ENCODE measurements at places on chromosomes 11 and 22. TPM values are rescaled to one million over a fixed set of nuclear protein-coding genes. Genes with fewer than 3 reads are reported as not detected.

SHISA8 gene
- total RNA-seq: 2.3 TPM

DNA sequence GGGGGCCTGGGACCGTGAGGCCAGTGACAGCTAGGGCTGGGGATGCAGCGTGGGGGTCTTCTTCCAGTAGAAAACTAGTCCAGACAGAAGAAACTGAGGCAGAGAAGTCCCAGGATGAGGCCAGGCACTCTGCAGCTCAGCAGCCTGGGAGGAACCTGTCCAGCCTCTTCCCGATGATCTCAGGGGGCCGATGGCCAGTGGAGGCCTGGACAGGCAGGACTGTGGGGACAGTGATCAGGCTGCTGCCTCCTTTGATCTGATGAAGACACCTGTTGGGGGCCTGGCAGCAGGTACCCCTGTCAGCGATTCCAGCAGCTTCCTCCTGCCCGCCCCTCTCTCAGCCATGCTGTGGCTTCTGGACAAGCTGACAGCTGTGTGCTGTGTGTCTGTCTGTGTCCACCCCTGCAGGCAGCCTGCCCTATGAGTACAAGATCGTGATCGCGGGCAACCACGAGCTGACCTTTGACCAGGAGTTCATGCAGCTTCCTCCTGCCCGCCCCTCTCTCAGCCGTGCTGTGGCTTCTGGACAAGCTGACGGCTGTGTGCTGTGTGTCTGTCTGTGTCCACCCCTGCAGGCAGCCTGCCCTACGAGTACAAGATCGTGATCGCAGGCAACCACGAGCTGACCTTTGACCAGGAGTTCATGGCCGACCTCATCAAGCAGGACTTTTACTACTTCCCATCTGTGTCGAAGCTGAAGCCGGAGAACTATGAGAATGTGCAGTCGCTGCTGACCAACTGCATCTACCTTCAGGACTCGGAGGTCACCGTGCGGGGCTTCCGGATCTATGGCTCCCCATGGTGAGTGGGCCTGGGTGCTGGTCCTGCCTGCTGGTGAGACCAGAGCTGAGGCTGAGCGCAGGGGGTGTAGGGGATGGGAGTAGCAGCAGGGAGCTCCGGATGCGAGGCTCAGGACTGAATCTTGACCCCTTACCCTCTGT, 62.6 kb downstream of the MPPED1 start:
- no peak for DNase-seq

DNA sequence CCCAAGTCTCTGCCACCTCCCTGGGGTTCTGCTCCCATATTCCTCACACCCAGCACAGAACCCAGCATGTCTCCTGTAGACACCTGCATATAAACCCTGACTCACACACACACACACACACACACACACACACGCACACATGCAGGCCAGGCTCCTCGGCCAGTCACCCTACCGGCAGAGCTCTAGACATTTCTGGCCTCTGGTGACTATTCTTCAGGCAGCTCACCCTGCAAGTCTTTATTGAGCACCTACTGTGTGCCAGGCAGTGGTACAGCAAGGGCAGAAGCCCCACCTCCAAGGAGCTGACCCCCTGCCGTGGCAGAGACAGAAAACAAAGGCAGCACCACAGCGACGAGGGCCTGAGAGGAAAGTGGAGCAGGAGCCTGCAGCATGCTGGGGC, 50.3 kb downstream of the CDKN1C start:
- no peak for DNase-seq

GRCh38 chr22:49863931-49864330, 10.3 kb downstream of the ZBED4 start:
- DNase-seq: no peak

DNA sequence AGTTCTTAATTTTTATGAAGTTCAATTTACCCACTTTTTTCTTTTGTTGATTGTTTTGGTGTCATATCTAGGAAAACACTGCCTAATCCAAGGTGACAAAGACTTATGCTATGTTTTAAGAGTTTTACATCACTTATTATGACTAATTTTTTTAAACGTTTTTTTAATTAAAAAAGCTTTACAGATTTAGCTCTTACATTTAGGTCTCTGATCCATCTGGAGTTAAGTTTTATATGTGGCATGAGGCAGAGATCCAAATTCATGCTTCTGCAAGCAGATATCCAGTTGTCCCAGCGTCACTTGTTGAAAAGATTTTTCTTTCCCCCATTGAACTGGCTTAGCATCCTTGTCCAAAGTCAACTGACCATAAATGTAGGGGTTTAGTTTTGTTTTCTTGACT, 72.6 kb downstream of the PACSIN2 start:
- no peak for DNase-seq

TRIM64 gene
- not detected for total RNA-seq

GRCh38 chr11:38460896-38461295, 1862.9 kb upstream of the RAG2 start:
- no peak for DNase-seq

- no peak for DNase-seq
Observed at GRCh38 chr11:73284106-73284505, 12.0 kb downstream of the P2RY6 start.

- DNase-seq: no peak
Observed at GRCh38 chr22:48491451-48491941, 1336.2 kb downstream of the BRD1 start.

DNA sequence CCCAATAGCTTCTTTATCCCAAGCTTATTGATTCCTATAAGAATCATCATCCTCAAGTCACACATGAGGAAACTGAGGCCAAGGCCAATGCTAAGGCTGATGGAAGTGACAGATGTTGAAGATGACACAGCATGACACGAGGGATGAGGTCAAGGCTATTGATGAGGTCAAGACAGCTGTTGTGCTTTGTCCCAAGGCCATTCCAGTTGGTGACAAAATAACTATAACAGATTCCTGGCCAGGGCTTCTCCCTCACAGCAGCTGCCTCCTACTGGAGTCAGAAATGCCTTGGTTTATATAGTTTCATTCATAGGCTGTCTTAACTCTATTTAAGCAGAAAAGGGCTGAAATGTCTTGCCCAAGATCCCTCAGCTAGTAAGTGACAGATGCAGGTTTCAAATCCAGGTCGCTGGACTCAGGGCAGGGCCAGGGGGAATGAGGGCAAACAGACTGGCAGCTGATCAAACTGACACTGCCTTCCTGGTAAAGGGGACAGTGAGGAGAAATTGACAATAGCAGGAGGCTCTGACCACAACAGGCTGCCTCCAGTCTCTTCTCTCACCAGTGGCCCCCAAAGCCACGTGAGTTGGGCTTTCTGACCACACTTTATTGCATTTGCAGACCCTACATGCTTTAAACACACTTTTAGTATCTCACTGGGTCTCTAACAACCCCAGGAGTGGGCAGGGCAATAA, 16.5 kb downstream of the MIF start:
- DNase-seq: no peak

GRIA4 gene
- total RNA-seq: not detected

FOXR1 gene
- total RNA-seq: not detected

DNA sequence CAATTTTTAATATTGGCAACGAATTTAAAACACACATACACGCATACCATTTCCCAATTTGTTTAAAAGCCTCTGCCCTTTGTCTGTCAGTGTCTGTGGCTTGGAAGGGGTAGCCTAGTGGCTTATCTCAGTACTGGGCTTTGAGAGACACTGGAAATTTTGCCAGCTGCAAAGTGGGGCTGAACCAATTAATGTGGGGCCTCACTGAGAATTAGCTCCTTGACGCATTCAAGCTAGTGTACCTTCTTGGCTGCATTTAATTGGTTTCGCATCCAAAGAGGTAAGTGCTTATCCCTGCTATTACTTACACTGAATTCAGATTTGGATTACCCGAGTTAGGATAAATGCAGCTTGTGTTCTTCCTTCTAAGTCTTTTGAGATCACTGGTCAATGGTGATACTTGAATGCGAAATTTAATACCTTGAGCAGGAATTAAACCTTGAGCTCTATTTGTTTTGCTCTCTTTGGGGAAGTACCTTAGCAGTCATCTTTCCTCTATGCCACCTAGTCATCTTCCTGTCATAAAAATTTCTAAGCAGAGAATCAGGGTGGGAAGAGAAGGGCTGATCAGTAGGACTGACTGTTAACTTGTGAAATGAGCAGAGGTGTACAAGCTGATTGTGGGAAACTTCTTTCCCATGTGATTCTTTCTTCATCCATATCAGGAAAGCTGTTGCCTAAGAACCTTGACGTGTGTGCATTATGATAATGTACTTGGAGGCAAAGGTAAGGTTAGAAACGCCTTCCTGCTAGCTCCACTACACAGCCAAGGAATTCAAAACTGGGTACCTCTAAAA, 187.7 kb upstream of the E2F8 start:
- DNase-seq: no peak

DRICH1 gene
- not detected for total RNA-seq

NRIP3 gene
- 2.2 TPM for total RNA-seq

- no peak for DNase-seq
Observed at GRCh38 chr11:69499918-69500284, 18.4 kb downstream of the LINC01488 start.

DNA sequence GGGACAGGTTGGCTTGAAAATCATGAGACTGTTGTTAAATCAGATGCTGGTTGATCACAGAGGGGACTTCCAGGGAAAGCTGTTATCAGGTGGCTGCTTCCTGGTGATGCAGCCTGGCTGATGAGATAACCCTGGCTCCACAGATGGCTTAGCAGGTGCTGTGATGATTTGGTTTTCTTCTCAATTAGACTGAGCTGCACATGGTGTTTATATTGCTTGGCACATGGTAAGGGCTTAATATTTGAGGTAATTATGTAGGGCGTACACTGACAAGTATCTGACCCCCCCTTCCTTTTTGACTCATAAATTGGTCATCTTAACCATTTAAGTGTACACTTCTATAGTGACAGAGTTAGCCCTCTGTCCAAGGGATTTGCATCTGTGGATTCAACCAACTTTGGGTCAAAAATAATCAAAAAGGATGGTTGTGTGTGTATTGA, 7.0 kb downstream of the RPS3 start:
- no peak for DNase-seq

- DNase-seq: no peak
Observed at GRCh38 chr22:32858121-32858703, 56.7 kb downstream of the TIMP3 start.

- no peak for DNase-seq
Observed at GRCh38 chr11:70026726-70027125, 51.4 kb upstream of the ANO1 start.

DNA sequence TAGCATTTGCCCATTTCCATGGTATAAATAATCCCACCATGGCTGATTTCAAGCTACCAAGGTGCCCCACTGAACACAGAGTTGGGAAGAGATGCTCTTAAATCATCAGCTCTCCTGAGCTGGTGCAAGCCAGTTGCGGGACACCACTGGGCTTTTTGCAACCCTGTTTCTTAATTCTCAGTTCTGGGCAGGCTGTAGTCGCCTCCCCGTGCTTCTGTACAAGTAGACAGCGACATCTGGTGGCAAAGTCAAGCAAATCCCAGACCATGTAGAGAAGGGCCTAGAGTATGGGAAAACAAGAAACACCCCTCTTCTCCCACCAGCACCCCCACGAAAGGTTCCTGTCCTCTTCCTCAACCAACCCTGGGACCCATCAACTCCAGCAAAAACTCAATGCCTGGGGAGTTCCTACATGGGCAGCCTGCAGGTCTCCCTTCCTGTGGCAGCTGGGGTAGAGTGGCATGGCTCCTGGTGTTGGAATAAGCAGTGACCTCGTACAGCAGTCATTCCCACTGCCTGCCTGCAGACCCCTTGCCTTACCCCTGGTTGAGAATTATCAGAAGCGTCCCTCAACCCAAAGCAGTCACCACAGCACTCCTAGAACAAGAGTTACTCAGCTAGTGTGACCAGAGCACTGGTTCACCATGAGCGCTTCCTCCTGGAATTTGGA, 68.4 kb downstream of the IGLL5 start:
- DNase-seq: peak; percentile 76

GRCh38 chr22:19621373-19622060, 92.8 kb upstream of the SEPTIN5 start:
- no peak for DNase-seq

DNA sequence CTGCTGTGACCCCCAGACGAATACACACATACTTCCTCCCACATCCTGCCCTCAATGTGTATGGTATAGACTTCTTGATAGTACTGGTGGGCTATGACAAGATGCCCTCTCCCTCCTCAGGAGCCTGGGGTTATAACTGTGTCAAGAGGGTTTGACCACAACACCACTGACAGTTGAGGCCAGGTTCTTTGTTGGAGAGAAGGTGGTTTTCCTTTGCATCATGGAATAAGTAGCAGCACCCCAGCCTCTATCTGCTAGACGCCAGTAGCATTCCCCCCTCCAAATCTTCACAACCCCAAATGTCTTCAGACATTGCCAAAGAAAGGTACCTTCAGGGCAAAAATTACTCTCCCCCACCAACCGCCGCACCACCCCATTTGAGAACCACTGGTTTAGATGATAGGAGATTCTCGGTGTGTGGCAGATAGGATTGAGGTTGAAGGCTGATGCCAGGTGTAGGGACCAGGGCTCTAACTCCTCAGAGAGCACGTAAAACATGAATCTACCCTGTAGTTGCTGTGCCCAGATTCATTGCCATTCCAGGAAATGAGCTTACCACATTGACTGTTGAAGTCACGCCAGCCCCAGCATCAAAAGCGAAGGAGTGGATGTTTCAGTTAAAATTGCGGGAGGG, 5.5 kb upstream of the MYO18B start:
- peak; percentile 88 for DNase-seq

DNA sequence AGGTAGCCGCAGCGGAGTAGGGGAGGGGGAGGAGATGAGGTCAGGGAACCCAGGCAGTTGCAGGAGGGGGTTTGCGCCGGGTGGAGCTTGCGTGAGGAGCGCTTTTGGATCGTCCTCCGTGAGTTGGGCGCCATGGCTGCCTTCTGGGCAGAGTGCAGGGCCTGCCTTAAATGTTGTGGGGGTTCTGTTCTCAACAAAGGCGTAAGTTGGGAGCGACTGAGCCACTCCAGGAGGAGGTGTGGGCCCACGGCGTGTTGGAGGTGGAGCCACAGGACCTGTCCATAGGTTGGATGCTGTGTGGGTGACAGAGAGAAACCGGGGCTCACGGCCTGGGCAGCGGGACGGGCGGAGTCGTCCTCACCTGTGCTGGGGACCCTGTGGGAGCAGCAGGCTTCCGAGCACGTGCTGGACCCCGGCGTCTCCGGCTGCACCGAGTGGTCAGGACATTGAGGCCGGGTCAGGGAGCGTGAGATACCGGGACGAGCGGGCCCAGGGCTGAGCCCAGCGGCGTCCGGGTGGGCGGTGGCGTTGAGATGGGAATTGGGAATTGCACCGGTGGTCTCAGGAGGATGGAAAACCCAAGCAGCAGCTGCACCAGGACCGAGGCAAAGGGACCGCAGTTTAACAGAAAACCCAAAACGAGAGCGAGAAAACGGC, 977 bp upstream of the PGGHG start:
- DNase-seq: no peak

GRCh38 chr22:40377931-40378330, 7.5 kb downstream of the SGSM3 start:
- DNase-seq: no peak

CASP5 gene
- not detected for total RNA-seq

- no peak for DNase-seq
Observed at GRCh38 chr11:24623121-24623520, 126.3 kb downstream of the LUZP2 start.

SCGB1A1 gene
- total RNA-seq: not detected

GRCh38 chr11:61071913-61072312, 30.4 kb upstream of the CD5 start:
- DNase-seq: no peak

RRP7A gene
- total RNA-seq: 120 TPM

- no peak for DNase-seq
Observed at GRCh38 chr11:9784602-9785315, 120.9 kb downstream of the SWAP70 start.
